ENCODE measurements at places on chromosomes 11 and 22.

DNA sequence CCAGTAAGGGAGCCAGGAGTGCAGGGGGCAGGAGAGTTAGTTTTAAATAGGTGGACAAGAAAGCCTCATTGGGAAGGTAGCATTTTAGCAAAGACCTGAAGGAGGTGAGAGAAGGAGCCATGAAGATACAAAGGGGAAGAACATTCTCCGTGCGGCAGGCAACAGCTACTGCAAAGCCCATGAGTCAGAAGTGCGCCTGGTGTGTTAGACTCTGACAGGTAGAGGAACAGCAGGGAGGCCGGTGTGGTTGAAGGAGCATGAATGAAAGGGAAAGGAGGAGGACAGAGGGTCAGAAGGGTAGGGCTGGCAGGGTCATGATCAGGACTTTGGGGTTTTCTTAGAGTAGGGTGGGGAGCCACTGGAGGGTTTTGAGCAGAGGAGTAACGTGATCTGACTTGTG lies 34.5 kb upstream of the PAMR1 start:
- DNase-seq = no peak

- DNase-seq = no peak
Observed at GRCh38 chr11:120648771-120649170, 137.2 kb downstream of the GRIK4 start.

DNA sequence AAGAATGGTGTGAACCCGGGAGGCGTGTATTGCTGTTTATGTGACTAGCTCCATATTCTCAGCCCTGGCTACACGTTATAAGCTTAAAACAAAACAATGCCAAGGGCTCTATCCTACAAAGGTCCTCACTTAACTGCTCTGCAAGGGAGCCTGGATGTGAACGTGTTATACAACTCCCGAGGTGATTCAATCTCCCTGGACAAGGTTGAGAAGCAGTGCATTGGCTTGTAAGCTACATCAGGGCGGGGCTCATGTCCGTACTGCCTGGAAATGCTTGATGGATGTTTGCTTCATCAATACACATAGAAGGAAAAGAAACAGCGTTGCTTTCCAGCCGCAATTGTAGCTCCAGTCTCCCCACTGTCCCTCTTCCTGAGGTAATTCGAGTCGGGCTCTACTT lies 256.9 kb upstream of the SYN3 start:
- DNase-seq = no peak

- no peak for DNase-seq
Observed at GRCh38 chr11:14852571-14853177, 39.4 kb downstream of the CYP2R1 start.

DNA sequence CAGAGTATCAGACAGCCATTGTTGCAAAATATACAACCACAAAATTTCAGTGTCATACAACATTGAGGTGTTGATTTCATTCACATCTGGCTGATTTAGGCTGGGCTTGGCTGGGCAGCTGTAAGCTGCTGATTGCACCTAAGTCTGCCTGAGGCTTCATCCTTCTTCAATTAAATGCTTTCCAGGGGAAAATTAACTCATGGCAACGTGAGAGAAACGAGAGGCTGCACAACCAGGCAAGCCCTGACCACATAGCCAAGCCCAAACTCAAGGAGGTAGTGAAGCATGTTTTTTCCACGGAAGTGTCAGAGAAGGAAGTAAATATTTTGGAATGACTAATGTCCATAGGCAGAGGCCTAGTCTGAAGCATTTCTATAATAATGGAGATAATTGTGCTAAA lies 273.8 kb upstream of the ZC3H12C start:
- DNase-seq = no peak

- DNase-seq = no peak
Observed at GRCh38 chr11:84543367-84544159, 1083.6 kb downstream of the DLG2 start.

GRCh38 chr22:46465793-46466192 lies 71.6 kb downstream of the CELSR1 start:
- no peak for DNase-seq

- peak; percentile 77 for DNase-seq
Observed at GRCh38 chr11:8098361-8098760, 17.4 kb downstream of the TUB start.

All from IMR-90 (cell line).